ENCODE measurements at places on chromosomes 4 and X. TPM values are rescaled to one million over a fixed set of nuclear protein-coding genes. Genes with fewer than 3 reads are reported as not detected.

DNA sequence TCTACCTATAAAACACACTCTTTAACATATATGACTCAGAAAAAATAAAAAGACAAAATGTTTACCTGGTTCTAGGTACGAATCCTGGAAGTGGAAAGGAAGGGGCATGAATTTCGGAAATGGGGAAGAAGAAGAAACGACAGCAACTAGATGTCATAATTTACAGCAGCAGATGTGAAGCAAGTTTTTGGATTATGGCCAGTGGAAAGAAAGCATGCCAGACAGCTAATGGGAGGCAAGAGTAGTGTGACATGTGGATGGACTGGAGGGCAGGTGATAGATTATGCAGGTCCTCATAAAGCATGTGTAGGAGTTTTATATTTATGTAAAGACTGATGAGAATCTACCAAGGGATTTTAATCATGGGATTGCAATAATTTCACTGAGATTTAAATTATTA, 279.0 kb upstream of the TACR3 start:
- no peaks in the 10 kb centered on the region for H3K36me3 ChIP-seq
- no peaks in the 10 kb centered on the region for H3K27me3 ChIP-seq
- no peak for DNase-seq
- H3K4me1 ChIP-seq = peaks cover 12% of the 10 kb centered on the region
- no peak overlapping the region for H3K4me3 ChIP-seq
- H3K27ac ChIP-seq = no peak overlapping the region

The SRPK3 gene
- total RNA-seq = 0.18 TPM

DNA sequence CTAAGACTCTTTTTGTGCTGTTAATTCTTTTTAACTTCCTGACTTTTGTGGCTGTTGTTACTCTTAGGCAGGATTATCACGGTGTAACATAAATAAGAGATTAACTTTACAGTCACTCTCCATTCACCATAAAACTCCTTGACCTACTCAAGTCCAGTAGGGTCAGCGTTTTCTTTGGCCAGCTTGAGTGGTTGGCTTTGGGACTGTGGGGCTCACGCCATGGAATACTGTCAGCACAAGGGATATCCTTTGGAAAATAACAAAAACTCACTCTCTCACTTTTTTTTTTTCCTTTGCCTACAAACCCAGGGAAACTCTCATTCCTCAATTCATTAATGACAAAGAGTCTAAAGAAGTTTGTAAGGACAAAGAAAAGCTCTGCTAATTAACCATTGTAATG, 89.4 kb upstream of the TLL1 start:
- peaks cover 5% of the 10 kb centered on the region for H3K27me3 ChIP-seq
- H3K36me3 ChIP-seq = no peaks in the 10 kb centered on the region
- no peak overlapping the region for H3K4me3 ChIP-seq
- no peak overlapping the region for H3K27ac ChIP-seq
- DNase-seq = no peak

DNA sequence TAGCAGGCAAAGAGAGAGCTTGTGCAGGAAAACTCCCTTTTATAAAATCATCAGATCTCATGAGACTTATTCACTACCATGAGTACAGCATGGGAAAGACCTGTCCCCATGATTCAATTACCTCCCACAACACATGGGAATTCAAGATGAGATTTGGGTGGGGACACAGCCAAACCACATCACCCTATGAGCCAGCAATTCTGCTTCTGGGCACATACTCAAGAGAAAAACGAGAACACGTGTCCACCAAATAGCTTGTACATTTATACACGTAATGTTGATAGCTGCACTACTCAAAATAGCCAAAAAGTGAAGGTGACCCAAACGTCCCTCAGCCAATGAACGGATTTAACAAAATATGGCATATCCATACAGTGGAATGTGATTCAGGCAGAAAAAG, 94.5 kb upstream of the DHRSX start:
- H3K4me1 ChIP-seq = peaks cover 21% of the 10 kb centered on the region
- no peak for DNase-seq
- no peak overlapping the region for H3K27ac ChIP-seq
- H3K36me3 ChIP-seq = peaks cover 3% of the 10 kb centered on the region
- H3K27me3 ChIP-seq = no peaks in the 10 kb centered on the region

- no peaks in the 10 kb centered on the region for H3K36me3 ChIP-seq
- no peak overlapping the region for H3K4me3 ChIP-seq
- H3K27ac ChIP-seq = peak overlapping the region; percentile 83
- H3K4me1 ChIP-seq = peaks cover 38% of the 10 kb centered on the region
- DNase-seq = no peak
Observed at GRCh38 chr4:185112104-185112503, 31.0 kb upstream of the SLC25A4 start.

The ANXA10 gene
- total RNA-seq = not detected

GRCh38 chr4:143961075-143961474, 55.7 kb upstream of the GYPE start:
- no peaks in the 10 kb centered on the region for H3K4me1 ChIP-seq
- no peak overlapping the region for H3K27ac ChIP-seq
- no peaks in the 10 kb centered on the region for H3K36me3 ChIP-seq
- peaks cover 7% of the 10 kb centered on the region for H3K27me3 ChIP-seq
- no peak for DNase-seq

The OCIAD2 gene
- total RNA-seq = 14.5 TPM

DNA sequence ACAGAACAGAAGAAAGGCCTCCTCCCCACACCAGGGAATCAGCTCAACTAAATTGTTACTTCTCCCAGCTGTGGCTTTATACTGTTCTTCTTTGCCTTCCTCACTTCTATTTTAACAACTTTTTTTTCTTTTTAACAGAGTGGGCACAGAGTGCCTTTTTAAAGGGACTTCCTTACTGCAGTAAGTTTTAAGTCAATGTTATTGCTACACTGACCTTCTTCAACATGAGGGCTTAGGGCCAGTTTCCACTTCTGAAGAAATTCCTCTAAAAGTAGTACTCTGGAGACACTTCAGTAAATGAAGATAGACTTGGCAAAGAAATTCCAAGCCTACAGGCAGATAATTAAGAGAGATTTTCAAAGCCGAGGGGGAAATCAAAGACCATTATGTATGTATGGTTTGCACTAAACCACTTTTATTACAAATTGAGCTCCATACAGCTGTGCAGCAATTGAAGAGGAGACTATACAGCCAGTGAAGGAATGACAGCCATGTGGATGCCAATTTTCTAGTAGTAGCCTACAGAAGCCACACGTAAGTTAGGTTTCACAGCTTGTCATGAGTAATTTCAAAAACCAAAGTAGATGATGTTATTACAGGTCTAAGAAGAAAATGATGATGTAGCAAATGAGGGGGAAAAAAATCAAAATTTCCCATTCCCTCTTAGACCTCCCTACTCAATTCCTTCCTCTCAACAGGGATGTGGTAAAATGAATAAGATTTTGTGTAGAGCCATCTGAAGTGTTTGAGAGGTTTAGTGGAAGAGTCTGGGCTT, 36.9 kb upstream of the RASGEF1B start:
- peaks cover 10% of the 10 kb centered on the region for H3K4me1 ChIP-seq
- no peak for DNase-seq
- no peaks in the 10 kb centered on the region for H3K36me3 ChIP-seq
- H3K27ac ChIP-seq = no peak overlapping the region
- H3K4me3 ChIP-seq = no peak overlapping the region
- H3K27me3 ChIP-seq = peaks cover 18% of the 10 kb centered on the region

DNA sequence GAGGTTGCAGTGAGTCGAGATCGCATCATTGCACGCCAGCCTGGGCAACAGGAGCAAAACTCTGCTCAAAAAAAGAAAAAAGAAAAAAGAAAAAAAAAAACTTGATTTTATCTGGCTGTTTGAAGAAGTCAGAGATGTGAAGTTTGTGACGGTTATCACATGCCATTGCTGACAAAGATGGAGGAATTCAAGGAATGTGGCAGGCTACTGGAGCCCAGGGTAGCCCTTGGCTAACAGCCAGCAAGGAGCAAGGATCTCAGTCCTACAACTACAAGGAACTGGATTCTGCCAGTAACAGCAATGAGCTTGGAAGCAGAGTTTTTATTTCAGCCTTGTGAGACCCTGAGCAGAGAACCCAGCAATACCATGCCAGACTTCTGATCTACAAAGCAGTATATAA, 24.3 kb upstream of the TET2 start:
- H3K27me3 ChIP-seq = no peaks in the 10 kb centered on the region
- H3K4me3 ChIP-seq = no peak overlapping the region
- DNase-seq = no peak

The GPRASP2 gene
- total RNA-seq = 11.5 TPM

GRCh38 chrX:508163-508562, 121.5 kb upstream of the PPP2R3B start:
- no peak for DNase-seq
- no peak overlapping the region for H3K4me3 ChIP-seq
- no peaks in the 10 kb centered on the region for H3K36me3 ChIP-seq
- H3K27ac ChIP-seq = no peak overlapping the region

DNA sequence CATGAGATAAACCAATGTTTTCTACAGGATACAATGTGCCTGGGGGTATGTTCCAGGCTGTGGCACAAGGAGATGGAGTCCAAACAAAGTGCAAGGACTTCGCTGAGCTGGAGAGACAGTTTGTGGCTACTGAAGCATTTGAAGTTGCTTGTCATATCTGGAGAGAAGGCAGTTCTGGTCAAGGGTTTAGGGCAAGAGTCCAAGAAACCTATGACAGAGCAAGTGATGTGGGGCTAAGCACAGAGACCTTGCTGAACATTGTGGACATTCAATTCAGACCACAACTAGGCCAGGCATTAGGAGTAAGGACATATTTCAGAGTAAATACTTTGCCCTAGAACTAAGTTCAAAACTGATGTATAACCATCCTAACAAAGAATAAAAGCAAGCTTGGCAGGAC, 34.8 kb downstream of the MAGED4B start:
- H3K27ac ChIP-seq = no peak overlapping the region
- H3K4me3 ChIP-seq = no peak overlapping the region
- H3K27me3 ChIP-seq = peaks cover 5% of the 10 kb centered on the region
- DNase-seq = no peak

DNA sequence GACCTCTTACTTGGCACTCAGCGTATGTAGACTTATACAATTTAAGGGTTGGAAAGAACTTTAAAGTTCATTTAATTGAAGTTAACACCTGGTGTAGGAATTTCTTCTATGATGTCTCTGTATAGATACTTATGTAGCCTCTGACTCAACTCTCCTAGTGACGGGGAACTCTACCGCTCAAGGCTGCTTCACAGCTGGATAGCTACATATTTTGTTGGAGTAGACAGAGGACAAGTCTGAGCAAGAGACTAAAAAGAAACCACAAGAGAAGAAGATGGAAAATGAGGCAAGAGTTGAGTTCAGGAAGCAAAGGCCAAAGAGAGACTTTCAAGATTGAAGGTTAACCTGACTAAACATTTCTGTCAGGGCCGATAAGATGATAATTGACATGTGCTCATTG, 52.6 kb downstream of the GPR50 start:
- no peak for DNase-seq
- no peak overlapping the region for H3K27ac ChIP-seq
- H3K27me3 ChIP-seq = peaks cover 4% of the 10 kb centered on the region
- no peak overlapping the region for H3K4me3 ChIP-seq
- H3K4me1 ChIP-seq = no peaks in the 10 kb centered on the region

The SPANXC gene
- total RNA-seq = not detected

DNA sequence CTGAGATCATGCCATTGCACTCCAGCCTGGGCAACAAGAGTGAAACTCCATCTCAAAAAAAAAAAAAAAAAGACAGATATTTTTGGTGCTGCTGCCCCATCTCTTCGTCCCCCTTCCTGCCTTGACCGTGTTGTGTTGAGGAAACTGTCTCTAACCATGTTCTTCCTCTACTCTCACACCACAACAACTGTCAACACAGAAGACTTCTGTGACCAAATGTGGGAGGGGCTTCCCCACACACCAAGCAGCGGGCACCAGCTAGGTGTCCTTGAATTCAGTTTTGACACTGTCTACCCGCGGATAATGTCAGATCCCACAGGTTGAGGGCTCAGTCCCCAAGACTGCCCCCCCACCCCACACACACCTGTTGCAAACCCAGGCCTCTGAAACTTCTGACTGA, 104.7 kb upstream of the BCOR start:
- no peaks in the 10 kb centered on the region for H3K27me3 ChIP-seq
- no peaks in the 10 kb centered on the region for H3K36me3 ChIP-seq
- H3K27ac ChIP-seq = no peak overlapping the region
- DNase-seq = peak; percentile 22

All from chondrocyte (in vitro differentiated cells).